ENCODE measurements at places on chromosomes 13 and 19.
A peak's percentile ranks its signal among the peaks of the same experiment; 100 is the strongest.

DNA sequence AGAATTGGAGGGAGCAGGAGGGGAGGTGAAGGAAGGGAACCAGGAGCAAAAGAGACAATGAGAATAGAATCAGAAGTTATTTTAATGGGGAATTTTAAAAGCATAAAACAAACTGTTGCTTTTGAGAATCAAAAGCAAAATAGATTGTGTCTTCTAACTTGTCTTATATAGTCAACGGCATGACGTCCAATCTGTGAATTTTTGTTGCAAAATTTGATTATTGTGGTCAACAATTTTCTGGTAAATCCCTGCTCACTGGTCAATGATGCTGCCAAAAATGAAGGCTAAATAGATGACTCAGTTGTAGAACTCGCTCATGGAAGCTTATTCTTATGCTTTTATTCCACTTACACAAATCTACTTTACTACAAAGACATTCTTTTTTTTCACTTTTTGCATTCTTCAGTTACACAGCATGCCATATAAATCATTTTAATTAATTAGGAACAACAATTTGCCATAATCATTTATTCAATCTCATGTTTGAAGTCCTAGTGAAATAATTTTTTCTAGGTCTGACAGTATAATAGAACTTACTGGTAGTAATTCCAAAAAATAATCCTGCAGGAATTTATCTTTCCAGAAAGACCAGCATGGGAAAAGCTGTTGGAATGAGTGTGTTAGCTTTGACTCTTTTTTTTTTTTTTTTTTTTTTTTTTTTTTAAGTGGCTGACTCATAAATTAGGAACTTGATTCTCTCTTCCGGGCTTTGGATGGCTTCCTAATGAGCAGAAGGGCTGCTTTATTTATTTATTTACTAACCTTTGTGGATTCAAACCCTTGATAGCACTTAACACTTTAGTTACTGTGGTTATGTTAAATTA is 256.9 kb downstream of the SPRY2 start:
- DNase-seq = peak; percentile 21

DNA sequence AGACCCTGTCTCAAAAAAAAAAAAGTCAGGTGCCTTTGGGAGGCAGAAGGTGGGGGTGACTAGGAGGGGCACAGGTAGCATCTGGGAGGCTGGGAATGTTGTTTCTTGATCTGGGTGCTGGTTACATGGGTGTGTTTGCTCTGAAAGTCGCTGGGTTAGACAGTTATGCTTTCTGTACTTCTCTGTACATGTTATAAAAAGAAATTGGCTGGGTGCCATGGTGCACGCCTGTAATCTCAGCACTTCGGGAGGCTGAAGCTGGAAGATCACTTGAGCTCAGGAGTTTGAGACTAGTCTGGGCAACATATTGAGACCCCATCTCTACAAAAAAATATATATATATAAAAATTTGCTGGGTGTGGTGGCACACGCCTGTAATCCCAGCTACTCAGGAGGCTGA is 15.1 kb downstream of the NOSIP start:
- DNase-seq = no peak

- DNase-seq = peak; percentile 1
Observed at GRCh38 chr13:74056801-74057542, 77.2 kb downstream of the KLF12 start.

DNA sequence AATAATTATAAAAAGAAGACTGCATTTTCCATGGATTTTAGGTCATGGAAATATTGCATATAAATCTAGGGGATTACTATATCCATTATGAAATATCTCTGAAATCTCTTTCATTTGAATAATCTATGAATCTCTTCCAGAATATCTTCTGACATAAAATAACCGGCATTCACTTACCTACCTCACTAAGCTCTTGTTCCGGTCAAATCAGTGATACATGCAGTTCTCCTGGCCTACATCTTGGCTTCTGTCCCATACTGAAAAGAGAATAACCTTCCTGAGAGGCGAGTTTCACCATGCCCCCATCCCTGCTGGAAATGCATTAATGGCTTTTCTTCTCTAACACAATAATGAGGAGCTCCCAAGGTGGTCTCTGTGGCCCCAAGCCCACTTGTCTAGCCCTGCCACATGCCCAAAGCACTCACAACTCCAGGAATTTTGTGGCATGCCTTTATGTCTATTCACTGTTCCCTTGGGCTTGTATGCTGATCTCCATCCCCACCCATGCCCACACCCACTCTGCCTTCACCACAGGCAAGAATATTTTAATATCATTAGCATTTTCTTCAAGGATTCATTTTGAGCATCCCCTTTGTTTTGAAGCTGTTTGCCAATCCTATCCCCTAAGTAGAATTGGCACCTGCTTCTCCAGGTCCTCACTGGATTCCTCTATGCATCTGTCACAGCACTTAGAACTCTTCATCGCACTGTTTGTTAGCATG is 401.6 kb downstream of the COG6 start:
- DNase-seq = no peak

GRCh38 chr13:46759846-46760245 is 37.1 kb downstream of the ESD start:
- no peak for DNase-seq

GRCh38 chr13:75103976-75104375 is 378.0 kb downstream of the TBC1D4 start:
- no peak for DNase-seq

DNA sequence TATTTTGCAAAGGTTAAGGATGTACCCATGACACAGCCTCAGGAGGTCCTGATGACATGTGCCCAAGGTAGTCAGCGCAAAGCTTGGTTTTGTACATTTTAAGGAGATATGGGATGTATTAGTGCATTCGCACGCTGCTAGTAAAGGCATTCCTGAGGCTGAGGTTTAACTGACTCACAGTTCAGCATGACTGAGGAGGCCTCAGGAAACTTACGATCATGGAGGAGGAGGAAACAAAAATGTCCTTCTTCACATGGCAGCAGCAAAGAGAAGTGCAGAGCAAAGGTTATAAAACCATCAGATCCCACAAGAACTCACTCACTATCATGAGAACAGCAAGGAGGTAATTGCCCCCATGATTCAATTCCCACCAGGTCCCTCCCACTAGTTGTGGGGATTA is 1017.4 kb downstream of the EFNB2 start:
- DNase-seq = no peak

DNA sequence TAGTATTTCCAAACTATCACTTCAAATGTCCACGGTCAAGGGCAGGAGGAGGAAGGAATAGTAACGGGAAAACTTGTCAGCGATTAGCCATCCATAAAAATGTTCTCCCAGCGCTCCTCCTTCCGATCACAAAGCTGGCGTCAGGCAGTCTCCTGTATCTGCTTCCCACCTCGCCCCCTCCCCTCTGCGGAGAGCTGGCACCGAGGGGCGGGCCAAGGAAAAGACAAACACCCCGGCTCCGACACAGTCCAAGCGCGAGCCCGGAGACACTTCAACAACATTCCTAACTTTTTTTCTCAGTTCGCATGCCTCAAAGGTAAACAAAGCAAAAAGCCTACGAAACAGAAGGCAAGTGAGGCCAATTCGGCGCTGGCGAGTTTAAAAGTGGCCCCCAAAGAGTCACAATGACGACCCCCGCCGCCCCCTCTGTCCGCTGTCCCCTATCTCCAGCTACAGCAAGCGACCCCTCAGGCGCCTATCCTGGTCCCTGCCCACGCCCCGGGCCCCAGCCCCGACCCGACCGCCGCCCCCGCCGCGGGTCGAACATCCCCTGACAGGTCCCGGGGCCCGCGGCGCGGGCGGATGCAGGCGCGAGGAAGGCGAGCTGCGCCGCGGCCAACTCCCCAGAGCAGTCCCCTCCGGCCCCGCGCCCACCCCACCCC is 736 bp downstream of the SMAD9 start:
- DNase-seq = peak; percentile 56

GRCh38 chr13:106762708-106763107 is 194.8 kb upstream of the ARGLU1 start:
- DNase-seq = no peak

- DNase-seq = no peak
Observed at GRCh38 chr19:51002542-51003311, 1.3 kb upstream of the KLK8 start.

DNA sequence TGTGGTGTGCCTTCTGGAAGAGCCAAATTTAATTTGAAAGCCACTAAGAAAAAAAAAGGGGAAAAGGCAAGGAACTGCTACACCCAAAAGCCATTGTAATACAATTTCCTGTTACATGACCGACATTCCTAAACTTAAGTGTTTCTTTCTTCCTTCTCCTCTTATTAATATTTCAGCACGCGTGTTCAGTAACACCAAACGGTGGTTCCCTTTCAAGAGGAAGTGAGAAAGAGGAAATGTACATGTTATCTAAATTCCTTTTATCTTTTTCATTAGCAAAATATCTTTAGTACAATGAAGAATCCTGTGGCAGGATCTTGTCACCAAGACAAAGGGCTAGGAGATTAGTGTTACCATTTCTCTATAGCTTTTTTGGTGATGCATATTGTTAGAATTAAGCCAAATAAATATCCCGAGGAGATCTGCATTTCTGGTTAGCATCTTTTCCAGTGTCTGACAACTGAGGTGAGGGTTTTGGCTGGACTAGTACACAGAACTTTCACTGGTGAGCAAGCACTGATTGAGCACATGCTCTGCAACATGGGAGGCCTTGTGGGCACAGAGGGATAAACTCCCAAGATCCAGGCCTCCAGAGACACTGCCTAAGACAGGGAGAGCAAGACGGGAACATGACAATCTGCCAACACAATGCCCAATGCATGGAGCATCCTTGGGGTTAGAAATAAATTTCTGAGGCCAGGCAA is 22.1 kb downstream of the LATS2 start:
- no peak for DNase-seq

- DNase-seq = no peak
Observed at GRCh38 chr13:82847595-82847994, 1034.7 kb downstream of the SLITRK1 start.

DNA sequence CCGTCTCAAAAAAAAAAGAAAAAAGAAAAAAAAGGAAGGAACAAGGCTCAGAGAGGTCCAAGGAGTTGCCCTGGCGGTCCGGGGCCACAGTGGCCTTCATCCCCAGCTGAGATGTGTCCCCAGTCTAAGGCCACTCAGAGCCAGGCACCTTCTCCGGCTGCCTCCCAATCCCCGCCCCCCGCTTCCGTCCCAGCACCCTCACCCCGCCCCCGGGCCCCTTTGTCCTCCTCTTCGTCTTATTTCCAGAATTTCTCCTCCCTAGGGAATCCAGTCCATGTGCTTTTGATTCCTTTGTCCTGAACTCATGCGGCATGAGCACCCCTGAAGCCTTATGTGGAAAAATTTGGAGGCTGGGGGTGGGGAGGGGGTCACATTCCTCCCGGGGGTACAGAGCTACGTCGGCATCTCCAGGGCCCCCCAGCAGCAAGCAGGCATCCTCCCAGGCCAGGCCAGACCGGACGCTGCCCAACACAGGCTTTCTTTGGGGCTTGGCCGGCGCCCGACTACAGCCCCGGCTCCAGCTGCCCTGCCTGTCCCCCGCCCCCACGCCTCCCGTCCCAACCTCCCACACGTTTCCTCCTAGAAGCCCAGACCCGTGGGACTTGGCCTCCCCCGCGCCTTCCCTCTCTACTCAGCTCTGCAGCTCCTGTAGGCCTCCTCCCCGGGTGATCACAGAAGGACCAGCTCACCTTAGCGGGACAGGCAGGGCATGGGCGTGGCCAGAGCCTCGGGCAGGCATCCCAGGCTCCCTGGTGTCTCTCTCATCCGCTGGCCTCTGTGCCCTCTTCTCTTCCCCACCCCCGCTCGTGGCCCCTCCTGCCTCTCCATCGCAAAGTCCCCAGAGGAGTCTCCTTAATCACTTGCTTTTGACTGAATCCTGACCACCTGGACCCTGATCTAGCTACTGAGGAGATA is 17.8 kb upstream of the ADGRE5 start:
- DNase-seq = no peak

DNA sequence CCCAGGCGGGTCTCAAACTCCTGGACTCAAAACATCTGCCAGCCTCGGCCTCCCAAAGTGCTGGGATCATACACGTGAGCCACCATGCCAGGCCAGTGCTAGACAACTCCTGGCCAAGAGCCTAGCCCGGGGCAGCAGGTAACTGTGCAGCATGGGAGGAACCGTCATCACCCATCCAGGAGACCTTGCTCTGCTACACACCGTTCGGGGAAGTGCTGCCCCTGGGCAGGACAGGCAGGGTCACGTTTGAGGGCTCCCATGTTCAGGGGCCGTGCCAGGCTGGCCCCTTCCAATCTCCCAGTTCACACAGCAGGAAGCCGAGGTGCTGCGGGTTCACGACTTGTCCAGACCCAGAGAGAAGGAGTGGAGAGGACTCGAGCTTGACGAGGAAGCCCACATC is 35.1 kb downstream of the NAXD start:
- no peak for DNase-seq

DNA sequence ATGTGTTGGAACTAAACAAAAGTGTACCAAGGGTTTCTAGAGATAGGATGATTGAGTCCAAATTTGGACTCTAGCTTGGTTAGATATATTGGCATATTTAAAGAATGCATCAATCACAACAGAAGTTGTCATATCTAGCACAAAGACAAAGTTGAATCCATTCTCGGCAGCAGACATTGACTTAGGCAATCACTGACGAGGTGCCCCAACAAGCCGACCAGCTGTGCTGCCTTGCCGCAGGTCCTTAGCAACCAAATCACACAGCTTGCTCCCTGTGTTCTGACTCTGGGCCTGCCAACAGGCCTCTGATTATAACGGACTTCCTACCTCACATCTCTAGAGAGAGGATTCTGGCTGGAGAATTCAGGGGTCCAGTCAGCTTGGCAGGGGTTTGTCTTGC is 208.7 kb downstream of the MTUS2 start:
- DNase-seq = no peak

DNA sequence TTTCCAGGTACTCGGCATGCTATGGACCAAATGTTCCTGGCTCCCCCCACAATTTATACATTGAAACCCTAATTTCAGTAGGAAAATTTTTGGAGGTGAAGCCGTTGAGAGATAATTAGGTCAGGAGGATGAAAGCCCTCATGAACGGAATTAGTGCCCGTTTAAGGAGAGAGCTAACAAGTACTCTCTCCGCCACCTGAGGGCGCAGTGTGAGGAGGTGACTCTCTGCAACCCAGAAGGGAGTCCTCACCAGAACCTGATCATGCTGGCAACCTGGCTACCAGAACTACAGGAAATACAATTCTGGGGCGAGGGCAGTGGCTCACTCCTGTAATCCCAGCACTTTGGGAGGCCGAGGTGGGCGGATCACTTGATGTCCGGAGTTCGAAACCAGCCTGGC is 397.8 kb downstream of the SLITRK5 start:
- no peak for DNase-seq

DNA sequence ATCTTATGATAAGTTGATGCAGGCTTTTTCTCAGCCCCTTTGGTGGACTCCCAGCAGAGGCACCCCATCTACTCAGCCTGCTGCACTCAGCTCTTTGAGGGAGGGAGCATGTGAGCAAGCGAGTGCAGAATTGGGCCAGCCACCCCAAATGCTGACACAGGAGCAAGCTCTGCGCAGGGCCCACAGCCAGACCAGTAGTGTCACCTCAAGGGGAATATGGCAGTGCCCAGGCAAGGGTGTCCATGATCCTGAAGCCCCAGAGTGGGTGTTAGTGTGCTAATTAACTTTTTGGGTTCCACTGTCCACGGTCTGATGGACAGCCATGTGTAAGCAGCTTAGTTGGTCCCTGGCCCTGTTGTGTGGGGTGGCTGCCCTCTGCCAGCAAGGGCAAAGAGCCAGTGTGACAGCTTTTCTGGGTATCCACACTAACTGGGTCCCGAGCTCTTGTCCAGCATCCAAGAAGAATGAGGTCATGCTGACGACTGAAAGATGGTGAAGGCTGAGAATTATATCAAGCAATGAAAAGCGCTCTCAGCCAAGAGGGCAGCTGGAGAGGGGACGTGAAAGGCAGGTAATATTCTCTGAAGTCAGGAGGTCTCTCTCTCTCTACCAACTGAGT is 898.3 kb upstream of the PCDH9 start:
- DNase-seq = no peak
